CD8-positive, alpha-beta T cell (primary cell): ENCODE measurements at places on chromosomes 2 and 18. TPM values are rescaled to one million over a fixed set of nuclear protein-coding genes. Genes with fewer than 3 reads are reported as not detected.

ANKRD12 gene
- total RNA-seq: 177 TPM

- no peak for DNase-seq
Measured at GRCh38 chr2:226208726-226209125, 590.9 kb downstream of the IRS1 start.

DNA sequence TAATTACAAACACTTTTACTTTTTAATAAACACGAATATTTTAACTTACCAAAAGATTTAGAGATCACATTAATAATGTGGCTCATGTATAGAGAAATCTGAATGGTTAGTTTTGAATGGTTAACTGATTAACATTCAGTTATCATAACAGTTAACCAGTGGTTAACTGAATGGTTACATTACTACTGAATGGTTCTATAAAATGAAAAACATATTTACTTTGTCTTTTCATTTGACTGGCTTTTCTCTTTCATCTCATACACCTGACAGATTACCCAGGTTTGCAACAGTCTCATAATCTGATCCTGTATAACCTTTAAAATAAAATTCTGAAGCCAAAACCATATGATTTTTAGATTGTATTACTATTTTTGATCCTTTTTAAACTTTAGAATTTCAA is 91.9 kb downstream of the EPB41L5 start:
- no peak for DNase-seq

PDIA6 gene
- total RNA-seq: 24.8 TPM

DNA sequence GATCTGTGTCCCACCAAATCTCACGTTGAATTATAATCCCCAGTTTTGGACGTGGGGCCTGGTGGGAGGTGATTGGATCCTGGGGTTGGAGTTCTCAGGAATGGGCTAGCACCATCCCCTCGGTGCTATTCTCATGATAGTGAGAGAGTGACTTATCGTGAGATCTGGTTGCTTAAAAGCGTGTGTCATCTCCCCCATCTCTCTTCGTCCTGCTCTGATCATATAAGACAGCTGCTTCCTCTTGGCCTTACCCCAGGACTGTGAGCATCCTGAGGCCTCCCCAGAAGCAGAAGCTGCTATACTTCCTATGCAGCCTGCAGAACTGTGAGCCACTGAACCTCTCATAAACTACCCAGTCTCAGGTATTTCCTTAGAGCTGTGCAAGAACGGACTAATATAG is 163.7 kb upstream of the NDUFV2 start:
- no peak for DNase-seq

SKOR2 gene
- total RNA-seq: not detected

LDLRAD4 gene
- 31.0 TPM for total RNA-seq

CERKL gene
- total RNA-seq: not detected

DNA sequence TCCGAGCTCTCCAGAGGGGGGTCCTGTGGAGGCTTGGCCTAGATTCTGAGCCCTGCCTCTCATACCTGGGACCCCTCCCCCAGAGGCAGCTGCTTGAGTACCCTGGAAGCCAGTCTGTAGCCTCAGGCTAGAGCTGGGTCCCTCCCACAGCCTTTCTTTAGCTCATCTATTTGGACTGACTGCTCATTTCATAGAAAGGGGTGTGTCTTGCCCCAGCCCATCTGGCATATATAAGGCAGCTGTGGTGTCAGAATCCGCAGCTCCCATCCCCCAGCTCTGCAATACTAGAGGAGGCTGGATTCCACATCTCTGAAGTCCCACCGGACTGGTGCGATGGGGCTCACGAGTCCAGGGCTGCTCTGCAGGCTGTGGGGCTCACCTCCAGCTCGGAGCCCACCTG is 26.1 kb downstream of the MPHOSPH10 start:
- DNase-seq: no peak

- no peak for DNase-seq
Measured at GRCh38 chr2:96693286-96694200, 46.3 kb downstream of the LMAN2L start.

DHX57 gene
- total RNA-seq: 19.7 TPM

GBX2 gene
- not detected for total RNA-seq

GRCh38 chr2:624096-624495 is 53.1 kb downstream of the TMEM18 start:
- DNase-seq: no peak

FAM228A gene
- not detected for total RNA-seq

- DNase-seq: no peak
Measured at GRCh38 chr2:96265349-96265839, 403 bp downstream of the TMEM127 start.

DNA sequence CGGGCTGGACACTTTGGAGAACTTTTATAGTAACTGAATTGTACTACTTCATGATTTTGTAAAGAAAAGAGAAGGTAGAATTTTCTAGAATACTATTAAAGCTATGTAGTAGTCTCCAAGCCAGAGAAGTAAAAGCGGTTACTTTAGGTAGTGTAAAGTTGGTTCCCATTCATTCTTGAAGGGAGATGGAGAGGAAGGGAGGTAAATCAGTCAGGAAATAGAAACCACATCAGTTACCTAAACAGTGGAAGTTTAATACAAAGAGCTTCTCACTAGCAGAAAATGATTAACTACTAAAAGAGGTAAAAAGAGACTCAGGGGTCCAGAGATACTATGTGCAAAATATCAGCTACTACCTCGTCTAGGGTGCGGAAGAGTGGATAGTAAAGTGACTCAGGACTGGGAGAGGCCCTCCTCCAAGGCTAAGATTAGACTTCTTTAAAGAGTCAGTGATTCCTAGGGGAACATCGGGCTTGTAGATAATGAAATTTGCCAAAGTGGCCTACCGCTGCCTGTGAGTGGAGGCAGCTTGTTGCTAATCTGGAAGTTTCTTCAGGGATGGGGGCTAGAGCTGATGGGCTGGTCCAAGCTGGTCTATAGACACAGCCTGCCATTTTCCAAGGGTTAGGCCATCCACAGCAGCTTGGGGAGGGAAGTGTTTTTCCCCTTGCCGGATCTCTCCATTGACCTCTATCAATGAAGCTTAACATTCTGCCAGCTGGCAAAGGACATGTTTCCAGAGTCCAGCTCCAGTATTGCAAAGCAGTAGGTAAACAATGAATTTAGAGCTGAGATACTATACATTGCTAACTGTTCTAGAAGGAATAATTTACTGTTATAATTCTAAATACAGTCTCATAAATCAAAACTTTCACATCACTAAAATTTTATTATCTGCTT is 246.4 kb upstream of the BOD1L2 start:
- DNase-seq: no peak

GRCh38 chr2:122180972-122181371 is 425.5 kb downstream of the TSN start:
- no peak for DNase-seq

DNA sequence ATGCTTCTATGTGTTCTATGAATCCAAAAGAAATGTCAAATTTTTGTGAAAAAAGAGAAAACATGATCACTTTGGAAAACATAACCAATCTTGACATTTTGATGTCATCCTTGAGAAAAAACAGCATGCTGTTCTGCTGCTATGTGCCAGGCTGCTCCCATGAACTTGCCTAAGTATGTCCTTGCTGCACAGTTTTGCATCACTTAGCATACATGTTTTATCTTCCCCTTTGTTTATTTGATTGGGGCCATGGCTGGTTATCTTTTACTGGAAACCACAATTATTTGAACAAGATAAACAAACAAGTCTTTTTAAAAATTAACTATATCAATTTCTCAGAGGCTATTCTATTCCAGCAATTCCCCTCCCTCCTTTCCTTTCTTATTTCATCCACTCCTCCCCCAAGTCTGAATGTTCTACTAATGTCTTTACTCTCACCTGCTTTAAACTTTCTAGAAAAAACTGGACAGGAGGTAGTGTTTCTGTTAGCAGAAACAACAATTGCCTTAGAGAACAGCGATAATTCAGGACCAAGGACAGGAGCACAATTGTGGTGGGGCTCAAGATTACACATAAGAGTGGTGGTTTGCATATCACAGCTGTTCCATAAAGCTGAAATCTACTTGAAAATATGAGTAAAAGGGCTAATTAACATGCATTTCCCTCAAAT is 6.7 kb downstream of the AOX1 start:
- no peak for DNase-seq

GULP1 gene
- not detected for total RNA-seq

- DNase-seq: no peak
Measured at GRCh38 chr18:62564044-62564443, 41.2 kb downstream of the ZCCHC2 start.

- no peak for DNase-seq
Measured at GRCh38 chr2:16079637-16080036, 139.3 kb downstream of the MYCN start.

- no peak for DNase-seq
Measured at GRCh38 chr2:149223472-149224095, 106.8 kb upstream of the LYPD6 start.

ZSWIM2 gene
- not detected for total RNA-seq

- no peak for DNase-seq
Measured at GRCh38 chr2:28045676-28046351, 155.3 kb downstream of the BABAM2 start.

DNA sequence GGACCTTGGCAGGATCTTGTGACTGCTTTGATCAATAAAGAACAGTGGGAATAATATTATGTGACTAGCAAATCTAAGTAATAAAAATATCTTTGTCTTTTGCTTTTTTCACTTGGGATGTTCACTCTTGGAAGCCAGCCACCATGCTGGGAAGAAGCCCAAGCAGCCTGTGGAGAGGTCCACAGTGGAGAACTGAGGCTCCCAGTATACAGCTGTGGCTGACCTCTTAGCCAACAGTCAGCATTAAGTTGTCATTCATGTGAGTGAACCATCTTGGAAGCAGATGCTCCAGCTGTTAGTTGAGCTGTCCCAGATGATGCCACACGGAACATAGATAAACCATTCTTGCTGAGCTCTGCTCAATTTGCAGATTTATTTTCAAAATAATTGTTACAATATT is 160.0 kb downstream of the OSR1 start:
- DNase-seq: no peak

CPO gene
- not detected for total RNA-seq

- DNase-seq: no peak
Measured at GRCh38 chr2:212974692-212975091, 176.7 kb downstream of the IKZF2 start.

CCDC178 gene
- not detected for total RNA-seq

GRCh38 chr2:240946046-240946445 is 39.9 kb downstream of the CROCC2 start:
- DNase-seq: no peak

NFATC1 gene
- 91.1 TPM for total RNA-seq

SLC9A4 gene
- not detected for total RNA-seq

DNA sequence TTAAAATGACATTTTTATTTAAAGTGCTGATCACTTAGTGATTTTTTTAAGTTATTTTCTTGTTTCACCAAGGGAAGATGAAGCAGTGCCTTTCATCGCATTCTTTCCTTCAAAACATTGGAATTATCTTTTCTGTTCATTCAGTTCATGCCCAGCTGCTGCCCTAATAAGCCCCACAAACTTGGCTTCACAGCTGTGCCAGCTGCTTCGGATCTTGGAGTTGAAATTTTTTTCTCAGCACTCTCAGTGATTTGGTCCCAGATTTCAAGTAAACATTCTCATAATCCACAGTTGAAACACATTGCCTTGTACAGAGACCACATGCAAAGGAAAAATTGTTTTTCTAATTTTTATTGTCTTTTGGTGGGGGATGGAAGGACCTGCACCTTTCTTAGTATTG is 353.3 kb upstream of the LRP1B start:
- DNase-seq: no peak

DNA sequence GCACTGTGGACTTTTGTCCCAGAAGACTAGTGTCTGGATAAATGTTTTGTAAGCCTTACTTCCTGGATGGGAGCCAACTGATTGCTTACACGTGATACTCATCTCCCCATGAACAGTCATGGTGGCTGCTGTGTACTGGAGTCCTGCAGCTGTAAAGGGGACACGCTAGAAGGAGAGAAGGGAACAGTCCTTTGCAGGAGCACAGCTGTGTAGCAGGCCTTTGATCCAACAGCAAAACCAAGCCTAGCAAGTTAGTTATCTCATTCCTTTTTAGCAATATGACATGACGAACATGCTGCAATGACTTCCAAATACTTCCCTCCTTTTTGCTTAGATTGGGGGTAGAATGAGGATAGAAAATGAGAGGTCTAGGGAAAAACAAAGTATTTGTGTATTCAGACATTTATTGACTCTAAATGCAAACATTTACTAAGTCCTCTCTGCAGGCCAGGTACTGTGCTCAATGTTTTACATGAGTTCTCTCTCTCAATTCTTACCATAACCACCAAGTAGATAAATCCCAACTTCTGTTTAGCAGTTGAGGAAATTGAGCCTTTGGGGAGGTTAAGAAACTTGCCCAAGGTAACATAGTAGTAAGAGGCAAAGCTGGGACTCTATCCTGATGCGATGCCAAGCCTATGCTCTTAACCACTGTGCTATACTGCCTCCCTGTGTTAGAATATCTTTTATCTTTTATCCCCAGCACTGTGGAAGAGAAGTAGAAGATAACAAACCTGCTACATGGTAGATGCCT is 55.4 kb upstream of the CD28 start:
- no peak for DNase-seq

ANO7 gene
- total RNA-seq: 0.30 TPM

GRCh38 chr18:44474591-44474990 is 206.1 kb upstream of the SETBP1 start:
- no peak for DNase-seq

DNA sequence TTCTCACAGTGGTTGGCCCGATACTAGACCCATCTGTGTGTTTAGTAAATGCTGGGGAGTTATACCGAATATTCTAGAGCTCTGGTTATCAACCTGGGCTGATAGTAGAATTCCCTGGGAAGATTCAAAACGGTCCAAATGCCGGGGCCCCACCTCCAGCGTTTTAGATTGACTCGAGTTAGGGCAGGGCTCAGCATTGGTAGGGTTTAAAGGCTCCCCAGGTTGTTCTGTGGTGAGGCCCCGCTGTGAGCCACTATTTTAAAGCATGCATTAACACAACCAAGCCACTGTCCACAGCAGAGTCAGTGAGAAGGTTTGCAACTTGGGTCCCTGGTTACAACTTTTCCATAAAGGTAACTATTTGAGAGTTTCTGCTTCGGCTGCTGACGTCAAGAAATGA is 73.6 kb downstream of the DYSF start:
- no peak for DNase-seq

ANKRD23 gene
- 5.7 TPM for total RNA-seq

DPP10 gene
- not detected for total RNA-seq

- DNase-seq: no peak
Measured at GRCh38 chr18:3985020-3985419, 470.1 kb downstream of the DLGAP1 start.

SCN7A gene
- not detected for total RNA-seq

- no peak for DNase-seq
Measured at GRCh38 chr2:69576880-69577279, 66.7 kb downstream of the AAK1 start.

DNA sequence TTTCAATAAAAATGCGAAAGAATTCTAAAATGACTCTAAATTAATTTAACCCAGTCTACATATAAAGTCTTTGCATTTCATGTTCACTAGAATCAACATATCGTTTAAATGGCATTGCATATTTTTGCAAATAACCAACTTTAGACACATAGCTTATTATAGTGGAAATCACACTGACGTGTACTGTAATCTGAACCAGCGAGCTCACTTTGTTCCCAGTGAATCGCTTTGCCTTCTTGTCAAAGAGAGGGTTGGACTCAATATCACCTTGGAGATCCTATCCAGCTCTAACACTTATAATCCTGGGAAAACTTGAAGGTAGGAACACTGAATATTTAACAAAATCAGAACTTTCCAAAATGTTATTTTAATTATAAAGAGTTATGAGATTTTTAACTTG is 108.2 kb downstream of the GALNT1 start:
- no peak for DNase-seq
